ENCODE measurements at places on chromosomes 4 and X.

DNA sequence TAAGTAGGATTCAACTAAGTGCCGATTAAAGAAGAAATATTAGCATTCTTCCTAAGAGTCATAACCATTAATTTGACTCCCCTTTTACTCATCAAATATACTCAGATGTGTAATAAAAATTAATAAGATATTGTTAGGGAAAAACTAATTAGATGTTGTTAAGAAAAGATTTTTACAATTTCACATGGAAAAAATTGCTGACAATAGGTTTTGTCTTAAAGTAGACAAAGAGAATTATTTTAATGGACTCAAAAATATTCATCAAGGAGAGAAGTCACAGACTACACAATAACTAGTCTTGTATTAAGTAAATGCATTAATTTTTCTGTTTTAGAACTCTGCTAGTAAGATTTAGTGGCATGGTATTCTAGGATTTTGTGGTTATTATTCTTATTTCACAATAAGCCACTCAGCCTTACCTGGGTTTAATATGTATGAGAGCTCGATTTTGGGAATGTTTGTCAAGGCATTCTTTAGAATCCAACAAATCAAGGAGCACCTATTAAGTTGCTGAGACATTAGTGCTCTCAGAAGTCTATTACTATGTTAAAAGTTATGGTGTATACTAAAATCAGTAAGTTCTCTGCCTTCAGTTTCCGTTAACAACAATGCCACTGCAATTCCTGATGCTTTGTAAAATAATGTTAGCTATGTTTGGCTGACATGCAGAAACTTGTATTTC lies 110.2 kb upstream of the UGT8 start:
- no peak for DNase-seq

- no peak for DNase-seq
These were observed 105.2 kb downstream of the PHOX2B start for GRCh38 chr4:41643331-41643730.

DNA sequence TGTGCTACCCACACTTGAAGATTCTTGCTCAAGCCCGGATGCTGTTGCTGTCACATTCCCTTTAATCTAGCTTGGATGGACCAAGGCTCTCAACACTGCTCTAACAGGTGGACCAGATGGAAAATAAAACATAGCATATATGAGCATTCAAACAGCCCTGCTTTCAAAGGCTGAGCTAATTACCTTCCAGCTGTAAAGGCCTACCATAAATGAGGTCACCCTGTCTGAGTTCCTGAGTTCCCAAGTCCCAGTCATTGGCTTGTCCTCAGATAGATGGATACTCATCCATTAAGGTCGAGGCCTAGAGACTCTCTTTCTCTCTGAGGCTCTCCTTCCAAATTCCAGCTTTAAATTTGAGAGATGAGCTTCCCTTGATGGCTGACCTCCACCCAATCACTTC lies 147.5 kb downstream of the STOX2 start:
- no peak for DNase-seq

DNA sequence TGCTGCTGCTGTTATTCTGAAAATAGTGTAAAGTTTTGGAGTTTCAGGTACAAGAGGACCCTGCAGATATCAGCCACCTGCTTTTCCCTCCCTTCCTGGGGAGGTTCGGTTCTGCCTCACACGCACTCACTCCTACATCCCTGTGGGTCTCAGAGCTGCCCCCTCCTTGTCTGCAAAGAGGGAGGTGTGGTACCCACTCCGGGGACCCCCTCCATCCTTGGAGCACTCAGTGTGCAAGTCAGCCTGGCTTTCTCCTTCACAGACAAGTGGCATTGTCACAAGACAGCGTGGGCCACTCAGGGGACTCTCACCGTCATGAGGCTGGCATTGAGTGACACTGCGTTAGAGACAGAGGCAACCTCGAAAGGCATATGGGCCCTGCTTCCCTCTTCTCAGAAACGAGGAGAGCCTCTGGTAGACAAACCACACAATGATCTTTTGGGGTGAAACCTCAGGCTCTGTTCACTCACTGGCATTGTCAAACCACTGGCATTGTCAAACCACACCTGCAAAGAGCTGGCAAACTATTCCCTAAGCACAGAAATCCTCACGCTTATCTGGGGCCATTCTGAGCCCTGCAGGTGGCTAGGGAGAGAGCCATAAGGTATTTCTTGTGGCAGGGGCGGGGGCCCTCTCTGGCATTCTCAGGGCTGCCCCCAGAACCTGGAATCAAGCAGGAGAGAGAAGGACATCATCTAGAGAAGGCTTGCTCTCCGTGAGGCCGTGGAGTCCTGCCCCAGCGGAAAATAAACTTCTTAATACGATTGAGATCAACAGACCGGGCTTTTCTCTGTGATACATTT lies 285.0 kb downstream of the SHOX start:
- DNase-seq, result no peak

- peak; percentile 74 for DNase-seq
These were observed 276.7 kb upstream of the KLF3 start for GRCh38 chr4:38387348-38387747.

DNA sequence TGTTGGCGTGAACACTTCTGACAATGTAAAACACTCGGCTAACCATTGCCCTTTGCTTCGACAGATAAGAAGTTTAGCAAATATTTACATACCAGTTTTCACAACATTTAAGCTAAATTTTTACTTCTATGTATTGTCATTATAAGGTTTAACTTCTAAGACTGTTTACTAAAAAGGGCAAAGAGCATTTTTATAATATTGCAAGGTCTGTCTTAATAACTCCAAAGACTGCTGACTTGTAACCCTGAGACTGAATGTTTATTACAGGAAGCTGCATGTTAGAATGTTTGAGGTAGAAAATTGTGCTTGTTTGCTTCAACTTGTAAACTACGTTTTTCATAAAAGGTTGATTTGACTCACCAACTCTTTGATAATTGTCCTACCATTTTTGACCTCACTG lies 213.2 kb upstream of the RPS6KA3 start:
- no peak for DNase-seq

DNA sequence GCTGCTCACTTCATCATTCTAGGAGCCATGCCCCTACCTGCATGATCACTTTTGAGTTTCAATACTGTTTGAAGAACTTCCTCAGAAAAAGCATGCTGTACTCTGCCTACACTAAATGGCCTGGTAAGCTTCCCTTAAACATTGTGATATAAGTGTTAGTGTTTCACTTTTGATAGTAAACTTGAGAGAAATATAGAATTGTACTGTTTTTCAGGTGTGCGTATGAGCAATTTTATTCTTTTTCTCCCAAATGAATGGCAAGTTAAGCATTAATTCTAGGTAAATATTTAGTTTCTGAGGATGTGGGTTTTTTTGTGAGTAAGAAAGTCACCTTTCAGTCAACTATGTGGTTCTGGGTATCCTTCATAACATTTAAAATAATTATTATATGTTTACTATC lies 484.5 kb downstream of the IL15 start:
- DNase-seq, result no peak

DNA sequence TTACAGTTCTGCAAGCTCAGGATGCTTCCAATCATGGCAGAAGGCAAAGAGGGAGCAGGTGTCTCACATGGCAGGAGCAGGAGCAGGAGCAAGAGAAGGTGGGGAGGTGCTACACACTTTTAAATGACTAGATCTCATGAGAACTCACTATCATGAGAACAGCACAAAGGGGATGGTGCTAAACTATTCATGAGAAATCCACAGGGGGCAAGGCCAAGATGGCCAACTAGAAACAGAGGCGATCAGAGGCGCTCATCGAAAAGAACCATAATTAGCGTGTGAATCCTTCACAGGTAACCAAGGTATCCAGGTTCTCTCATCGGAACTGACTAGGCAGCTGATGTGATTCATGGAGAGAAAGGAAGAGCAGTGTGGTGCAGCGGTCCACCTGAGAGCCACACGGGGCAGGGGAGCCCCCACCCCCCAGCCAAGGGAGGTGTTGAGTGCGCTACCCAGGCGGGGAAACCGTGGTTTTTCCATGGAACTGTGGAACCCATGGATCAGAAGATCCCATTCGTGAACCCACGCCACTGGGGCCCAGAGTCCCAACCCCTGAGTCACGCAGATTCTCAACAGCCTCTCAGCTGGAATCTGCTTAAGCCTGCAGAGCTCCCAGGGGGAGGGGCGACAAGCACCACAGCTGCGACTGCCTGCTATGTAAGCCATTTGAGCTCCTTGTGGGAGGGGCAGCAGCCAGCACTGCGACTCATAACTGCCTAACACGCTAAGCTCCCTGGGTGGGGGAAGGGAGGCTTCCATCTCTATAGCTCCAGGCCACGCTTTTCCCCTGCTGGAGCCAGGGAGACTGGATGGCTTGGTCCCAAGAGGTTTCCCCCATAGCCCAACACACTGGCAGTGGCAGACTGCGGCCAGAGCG lies 46.7 kb downstream of the FGF16 start:
- DNase-seq, result no peak

GRCh38 chr4:108365551-108365950 lies 196.8 kb upstream of the LEF1 start:
- no peak for DNase-seq

DNA sequence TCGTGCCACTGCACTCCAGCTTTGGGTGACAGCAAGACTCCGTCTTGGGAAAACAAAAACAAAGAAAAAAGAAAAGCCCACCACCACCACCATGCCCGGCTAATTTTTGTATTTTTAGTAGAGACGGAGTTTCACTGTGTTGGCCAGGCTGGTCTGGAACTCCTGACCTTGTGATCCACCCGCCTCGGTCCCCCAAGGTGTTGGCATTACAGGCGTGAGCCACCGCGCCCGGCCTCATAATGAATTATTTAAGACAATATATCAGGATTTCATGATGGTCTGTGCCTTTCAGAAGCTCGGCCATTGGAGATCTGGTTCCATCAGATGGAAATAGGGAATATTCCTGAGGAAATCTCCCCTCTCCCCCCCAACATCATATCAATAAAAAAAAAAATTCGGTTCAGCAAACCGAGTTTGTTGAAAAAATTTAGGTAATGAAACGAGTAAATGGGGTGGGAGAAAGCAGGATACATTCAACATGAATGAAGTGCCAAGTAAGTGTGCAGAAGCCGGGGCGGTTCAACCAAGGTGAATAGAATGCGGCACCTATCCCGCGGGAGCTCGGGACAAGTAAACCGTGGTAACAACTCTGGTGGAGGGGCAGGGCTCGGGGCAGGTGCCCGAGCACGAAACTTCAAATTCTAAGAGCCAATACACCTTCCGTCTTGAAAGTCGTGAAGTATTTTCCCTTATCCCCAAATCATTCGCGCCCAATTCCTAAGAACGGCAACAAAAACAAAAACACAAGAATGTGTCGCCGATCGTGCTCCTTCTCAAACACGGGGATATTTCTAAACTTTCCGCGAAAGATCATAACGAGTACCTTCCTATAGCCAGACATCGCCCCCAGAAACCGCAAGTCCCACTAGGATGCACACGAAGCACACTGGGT lies 773 bp upstream of the TXLNG start:
- DNase-seq, result peak; percentile 36

GRCh38 chr4:150599547-150599946 lies 17.6 kb downstream of the MAB21L2 start:
- DNase-seq, result no peak

DNA sequence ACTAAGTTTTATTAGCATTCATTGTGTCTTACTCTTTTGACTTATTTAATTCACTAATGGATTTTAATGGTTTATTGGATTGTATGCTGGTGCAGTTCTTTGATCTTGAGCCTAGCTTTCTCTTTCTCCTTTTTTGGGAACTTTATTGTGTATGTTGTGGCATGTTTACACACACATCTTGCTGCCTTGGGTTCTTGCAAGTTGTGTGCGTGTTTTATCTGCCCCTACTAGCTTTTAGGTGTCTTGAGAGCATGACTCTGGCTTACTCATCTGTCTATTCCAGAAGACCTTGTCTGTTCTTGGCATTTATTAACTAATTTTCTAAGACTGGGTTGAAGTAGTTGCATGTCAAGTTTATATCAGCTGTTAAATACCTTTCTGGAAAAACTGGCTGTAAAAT lies 2.7 kb downstream of the TMEM165 start:
- DNase-seq, result no peak

DNA sequence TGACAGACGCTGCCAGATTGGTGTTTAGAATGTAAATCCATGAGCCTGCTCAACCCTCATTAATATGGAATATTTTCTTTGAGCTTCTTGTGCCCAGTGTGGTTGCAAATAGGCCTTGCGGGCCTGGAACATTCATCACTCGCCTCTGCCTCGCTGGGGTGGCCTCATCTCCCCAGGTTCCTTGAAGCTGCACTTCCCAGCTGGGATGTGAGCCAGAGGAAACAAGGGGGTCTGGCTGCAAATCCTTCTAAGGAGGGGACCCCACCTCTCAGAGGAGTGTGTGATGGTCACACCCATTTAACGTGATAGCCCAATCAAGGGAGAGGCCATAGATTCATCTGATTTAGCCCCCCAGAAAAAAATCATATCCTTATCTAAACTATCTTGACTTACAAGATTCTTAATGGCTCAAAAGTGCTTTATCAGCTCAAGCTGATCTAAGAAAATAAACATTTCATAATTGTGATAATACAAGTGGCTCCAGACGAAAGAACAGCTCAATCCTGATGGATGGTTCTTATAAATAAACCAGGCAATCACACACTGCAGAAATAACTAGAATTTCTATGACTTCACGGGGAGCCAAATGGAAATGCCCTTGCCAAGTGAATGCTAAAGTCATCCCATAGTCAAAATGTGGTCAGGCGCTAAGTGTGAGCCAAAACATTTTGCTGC lies 189.9 kb downstream of the PTTG2 start:
- no peak for DNase-seq

DNA sequence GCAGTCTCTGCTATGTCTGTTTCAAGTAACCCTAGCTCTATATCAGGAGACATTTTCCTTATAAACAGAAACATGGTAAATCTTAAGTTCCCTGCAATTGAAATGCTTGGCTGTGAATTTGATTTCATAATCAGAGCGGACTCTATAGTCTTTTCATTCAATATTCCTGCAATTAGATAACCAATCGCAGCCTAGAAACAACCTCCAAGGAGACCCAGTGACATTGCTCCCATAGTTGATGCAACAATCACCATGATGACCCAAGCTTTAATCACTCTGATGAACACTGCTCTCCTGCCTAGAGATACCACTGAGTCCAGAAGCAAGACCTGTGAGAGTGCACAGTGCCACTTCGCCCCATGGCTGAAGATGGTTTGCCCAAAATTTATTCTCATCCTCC lies at the start of gene CABS1:
TSS of gene CABS1 (plus strand) at position 301 of the 400 bp plus-strand sequence. CDS start at position 360, 59 bp downstream.
- no peak for DNase-seq

GRCh38 chrX:45232139-45232538 lies 31.5 kb upstream of the DIPK2B start:
- no peak for DNase-seq

- DNase-seq, result peak; percentile 58
These were observed at the start of gene CXCL8 for GRCh38 chr4:73740353-73740778. TSS of gene CXCL8 (plus strand) at chr4:73740569. CDS start at chr4:73740659, 90 bp downstream.

GRCh38 chr4:54723820-54724219 lies 66.1 kb downstream of the KIT start:
- no peak for DNase-seq

Measured in uterus (tissue), 4 donors.